ENCODE measurements at places on chromosomes 4 and X.

- DNase-seq, result no peak
These were observed 54.1 kb downstream of the GRK4 start for GRCh38 chr4:3017504-3017903.

GRCh38 chrX:11137543-11138139 lies 26.5 kb downstream of the HCCS start:
- peak; percentile 4 for DNase-seq

DNA sequence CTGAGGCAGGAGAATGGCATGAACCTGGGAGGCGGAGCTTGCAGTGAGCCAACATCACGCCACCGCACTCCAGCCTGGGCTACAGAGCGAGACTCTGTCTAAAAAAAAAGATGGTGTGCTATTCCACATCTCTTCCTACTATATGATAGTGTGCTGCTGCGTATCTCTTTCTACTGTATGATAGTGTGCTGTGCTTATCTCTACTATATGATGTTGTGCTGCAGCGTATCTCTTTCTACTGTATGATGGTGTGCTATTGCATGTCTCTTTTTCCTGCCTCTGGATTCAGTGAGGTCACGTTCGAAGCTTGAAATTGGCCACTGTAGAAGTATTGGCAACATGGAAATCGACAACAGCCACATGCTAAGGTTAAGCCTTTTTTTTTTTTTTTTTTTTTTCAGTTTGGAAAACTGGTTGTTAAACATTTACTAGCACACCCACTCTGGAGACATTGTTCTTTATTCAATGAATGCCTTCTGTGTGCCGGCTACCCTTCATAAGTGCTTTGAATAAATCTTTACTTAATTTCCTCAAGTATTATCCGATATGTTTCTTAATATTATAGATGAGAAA lies 31.0 kb downstream of the ARFIP1 start:
- DNase-seq, result no peak

DNA sequence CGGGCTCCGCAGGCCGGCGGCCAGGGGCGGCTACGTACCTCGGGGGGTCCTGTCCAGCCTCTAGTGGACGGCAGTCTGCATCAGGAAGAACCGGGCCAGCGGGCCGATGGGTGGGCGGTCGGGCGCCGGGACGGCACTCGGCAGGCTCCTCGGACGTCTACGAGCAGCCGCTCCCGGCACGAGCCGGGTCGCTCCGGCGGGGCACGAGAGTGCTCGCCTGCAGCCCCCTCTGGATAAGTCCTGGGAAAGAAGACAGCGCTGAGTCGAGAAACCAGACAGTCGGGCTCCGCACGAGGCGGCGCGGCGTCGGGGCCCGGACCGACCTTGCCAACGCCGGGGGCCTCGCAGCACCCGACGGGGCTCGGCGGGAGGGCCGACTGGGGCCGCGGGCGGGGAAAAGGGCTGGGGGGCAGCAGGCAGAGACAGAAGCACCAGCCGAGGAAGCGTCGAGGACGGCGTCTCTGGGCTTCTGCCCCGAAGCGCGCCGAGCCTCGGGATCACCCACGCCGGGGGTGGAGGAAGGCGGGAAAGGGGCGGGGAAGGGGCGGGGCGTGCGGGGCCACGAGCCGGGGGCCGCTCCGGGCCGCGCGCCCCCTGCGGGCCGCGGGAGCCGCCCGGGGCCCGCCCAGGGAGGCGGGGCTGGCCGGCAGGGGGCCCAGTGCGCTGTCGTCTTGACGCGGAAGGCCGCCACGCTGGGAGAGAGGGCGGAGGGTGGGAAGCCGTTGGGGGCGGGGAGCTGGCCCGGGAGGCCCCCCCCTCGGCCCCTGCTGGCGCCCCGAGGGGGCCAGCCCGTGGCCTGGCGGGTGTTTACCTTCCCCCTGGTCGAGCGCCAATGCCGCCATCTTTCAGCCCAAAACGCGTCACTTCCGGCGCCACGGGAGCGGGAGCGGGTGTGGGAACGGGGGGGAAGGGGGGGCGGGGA lies 1.9 kb downstream of the KLHL15 start:
- DNase-seq, result peak; percentile 85

DNA sequence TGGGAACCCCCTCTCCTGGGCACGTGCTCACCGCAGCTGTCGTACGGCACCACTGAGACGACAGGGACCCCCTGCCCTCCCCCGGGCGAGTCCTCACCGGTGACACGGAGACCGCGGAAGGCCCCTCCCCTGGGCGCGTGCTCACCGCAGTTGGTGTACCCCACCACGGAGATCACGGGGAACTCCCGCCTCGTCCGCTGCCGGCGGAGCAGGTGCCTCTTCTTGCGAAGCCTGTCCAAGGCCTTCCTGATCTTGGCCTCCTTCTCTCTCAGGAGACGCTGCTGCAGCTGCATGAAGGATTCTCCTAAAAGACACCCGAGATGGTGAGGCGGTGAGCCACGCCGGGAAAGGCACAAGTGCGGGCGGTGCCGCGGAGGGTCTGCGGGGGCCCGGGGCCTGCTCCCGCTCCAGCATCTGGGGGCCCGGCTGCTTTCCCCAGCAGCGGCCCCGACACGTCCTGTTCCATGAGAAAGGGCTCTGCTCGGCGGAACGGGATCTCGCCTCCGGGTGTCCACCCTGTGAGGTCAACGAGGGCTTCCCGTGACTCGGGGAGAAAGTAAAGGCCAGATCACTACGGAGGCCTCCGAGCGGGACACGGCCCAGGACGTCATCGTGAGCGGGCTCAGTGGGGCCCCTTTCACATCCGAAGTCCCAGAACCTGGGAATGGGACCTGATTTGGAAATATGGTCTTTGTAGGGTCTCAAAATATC lies 5.8 kb downstream of the GTPBP6 start:
- no peak for DNase-seq

GRCh38 chr4:104815665-104816064 lies 321.0 kb upstream of the CXXC4 start:
- no peak for DNase-seq

- DNase-seq, result no peak
These were observed 472.5 kb downstream of the STPG2 start for GRCh38 chr4:97670703-97671269.

DNA sequence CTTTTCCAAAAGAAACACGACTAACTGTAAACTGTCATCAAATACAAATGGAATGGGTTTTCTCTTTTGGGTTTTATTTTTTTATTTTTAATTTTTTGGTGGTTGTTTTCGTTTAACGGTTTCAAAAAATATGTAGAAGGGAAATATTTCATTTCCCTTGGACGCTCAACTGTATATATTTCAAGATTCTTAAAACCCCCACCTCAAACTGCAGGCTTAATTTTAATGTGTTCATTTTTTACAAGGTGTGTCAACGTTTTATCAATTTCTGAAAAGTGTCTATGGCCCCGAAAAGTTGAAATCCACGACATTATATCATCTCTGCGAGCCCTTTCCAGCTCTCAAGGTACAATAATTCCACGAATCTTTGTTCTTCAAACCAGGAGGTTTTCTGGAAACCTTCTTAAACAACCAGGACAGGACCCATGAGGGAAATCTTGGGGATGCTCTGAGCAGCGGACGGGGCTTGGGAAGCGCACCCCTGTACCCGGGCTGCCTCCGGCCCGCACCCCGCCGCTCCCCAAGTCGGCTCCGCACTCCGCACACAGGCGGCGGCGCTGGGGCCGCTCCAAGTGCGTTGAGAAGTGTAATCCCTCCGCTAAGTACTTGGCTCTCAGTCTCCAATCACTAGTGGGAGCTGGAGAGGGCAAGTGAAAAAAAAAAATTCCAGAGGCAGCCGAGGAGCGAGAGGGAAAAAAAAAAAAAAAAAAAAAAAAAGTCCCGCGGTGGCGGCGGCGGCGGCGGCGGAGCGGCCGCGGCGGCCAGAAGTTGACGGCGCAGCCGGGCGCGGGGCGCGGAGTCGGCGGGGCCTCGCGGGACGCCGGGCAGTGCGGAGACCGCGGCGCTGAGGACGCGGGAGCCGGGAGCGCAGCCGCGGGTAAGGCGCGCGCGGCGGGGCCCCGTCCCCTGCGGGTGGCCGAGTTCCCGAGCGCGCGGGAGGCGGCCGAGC lies at the start of gene BMPR1B:
TSS of gene BMPR1B (plus strand) at position 764 of the 949 bp plus-strand sequence. CDS start 346,470 bp downstream, outside the sequence.
- DNase-seq, result peak; percentile 2

DNA sequence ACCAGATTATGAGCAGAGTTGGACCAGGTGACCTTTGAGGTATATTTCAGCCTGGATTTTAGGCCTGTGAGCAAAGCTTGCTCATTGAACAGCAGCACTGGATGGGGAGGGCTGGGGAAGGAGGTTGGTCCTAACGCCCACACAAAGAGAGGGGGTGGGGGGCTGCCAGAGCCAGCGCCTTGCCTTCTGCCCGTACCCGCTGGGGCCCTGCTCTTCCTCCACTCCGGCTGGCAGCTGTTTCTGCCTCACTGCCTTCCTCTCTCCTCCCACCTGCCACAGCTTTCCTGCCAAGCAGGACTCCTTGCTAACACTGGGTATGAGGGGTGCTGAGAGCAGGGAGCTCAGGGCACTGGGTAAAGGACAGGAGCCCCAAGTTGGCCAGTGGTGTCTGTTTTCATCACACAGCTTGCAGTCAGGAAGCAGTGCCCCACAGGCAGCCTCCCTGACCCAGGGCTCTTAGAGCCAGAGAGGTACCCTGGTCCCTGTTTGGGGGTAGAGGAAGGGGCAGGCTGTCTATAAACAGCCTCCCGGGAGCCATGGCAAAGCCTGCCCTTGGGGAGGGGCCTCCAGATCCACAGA lies 6.1 kb downstream of the NALF2 start:
- no peak for DNase-seq

DNA sequence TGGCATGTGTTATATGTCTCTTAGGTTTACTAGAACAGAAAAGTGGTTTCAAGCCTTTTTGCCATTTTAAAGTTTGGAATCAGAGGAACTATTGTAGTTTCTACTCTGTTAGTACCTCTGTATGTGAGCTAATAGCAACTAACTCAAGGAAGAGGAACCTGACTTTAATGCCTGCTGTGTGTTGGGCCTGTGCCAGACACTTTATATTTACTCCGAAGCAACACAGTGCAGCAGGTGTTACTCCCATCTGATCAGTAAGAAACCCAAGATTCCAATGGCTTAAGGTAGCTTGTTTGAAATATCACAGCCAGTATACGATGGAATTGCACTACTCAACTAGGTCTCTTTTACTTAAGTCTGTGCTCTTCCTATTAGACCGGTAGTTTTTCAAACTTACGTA lies 79.2 kb downstream of the USP9X start:
- DNase-seq, result no peak

GRCh38 chrX:10358958-10359357 lies 202.2 kb downstream of the CLCN4 start:
- DNase-seq, result no peak

Measured in activated naive CD4-positive, alpha-beta T cell treated with anti-CD3 and anti-CD28 coated beads, Interleukin-2, amount 50 U/mL, for 72 hours (primary cell).